Activated CD8-positive, alpha-beta memory T cell treated with anti-CD3 and anti-CD28 coated beads for 4 hours (primary cell): ENCODE measurements at places on chromosomes 11 and 22.

DNA sequence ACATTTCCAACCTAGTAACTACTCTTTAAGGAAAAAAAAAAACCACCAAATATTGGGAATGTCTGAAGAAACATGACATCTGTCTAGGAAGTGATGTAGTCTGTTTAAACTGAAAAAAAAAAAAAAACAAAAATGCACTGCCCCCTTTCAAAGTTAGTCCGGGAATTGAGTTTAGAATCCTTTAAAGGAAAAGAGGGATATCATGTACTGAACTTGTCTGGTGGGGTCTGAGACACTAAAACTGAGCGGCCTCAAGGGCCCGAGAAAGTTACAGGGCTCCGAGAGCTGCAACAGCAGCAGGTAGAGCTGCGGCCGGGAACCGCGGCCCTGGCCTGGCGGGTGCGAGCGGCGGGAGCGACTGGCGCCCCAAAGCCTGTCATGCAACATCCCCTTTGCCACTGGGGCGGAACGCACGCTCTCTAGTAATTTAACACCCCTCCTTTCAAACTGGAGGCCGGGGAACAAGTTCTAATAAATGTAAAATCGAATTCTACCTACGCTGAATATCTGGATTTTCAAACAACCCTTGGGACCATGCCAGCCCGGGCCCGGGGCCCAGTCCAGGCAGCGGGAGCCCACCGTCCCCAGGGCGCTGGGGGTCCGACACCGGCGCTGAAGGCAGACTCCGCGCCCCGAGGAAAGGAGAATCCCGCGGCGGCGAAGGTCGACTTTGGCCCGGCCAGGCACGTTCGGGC, 736 bp downstream of the RDX start:
- no peak for DNase-seq

DNA sequence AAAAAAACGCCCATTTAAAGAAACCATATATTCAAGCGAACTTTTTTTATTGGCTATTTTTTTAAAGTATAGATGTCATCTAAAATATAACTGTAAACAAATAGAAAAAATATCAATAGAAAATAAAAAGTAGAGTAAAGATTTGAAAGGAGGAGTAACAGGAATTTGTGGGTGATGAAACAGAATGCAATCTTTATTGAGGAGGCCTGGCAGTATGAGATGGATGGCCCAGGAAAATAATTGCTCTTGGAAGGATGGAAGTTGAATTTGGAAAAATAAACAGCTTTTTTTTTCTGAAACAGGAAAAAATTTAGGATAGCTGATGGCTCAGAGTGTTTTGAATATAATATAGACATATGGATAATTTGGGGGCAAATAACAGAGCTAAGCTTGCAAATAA, 219.0 kb downstream of the CASP12 start:
- DNase-seq = no peak

- no peak for DNase-seq
Measured at GRCh38 chr22:39928536-39929520, 27.9 kb downstream of the GRAP2 start.

DNA sequence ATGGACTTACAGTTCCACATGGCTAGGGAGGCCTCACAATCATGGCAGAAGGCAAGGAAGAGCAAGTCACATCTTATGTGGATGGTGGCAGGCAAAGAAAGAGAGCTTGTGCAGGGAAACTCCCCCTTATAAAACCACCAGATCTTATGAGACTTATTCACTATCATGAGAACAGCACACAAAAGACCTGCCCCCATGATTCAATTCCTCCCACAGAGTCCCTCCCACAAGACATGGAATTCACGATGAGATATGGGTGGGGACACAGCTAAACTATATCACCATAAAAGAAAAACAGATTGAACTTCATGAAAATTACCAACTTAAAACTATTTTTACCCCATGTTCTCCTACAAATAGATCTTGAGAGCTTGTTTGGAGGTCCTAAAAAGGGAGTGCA, 19.6 kb downstream of the ENTHD1 start:
- no peak for DNase-seq

DNA sequence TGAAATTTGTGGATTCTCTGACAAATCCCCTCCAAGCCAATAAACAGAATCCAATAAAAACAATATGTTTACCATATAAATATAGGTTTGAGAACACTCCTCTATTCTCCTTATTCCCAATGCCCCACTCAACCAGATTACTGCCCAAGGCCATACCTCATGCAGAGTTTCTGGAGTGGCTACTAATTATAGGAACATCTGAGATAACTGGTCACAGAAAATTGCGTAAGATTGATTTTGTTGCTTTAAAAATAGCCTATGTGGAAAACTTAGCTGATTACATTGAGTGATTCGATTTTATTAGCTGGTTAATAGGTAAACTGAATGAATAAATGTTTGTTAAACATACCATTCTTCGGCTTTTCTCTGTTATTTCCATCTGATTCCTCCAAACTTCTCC, 48.0 kb downstream of the ME3 start:
- no peak for DNase-seq

GRCh38 chr11:33894398-33894746, 2.5 kb upstream of the LMO2 start:
- DNase-seq = no peak

DNA sequence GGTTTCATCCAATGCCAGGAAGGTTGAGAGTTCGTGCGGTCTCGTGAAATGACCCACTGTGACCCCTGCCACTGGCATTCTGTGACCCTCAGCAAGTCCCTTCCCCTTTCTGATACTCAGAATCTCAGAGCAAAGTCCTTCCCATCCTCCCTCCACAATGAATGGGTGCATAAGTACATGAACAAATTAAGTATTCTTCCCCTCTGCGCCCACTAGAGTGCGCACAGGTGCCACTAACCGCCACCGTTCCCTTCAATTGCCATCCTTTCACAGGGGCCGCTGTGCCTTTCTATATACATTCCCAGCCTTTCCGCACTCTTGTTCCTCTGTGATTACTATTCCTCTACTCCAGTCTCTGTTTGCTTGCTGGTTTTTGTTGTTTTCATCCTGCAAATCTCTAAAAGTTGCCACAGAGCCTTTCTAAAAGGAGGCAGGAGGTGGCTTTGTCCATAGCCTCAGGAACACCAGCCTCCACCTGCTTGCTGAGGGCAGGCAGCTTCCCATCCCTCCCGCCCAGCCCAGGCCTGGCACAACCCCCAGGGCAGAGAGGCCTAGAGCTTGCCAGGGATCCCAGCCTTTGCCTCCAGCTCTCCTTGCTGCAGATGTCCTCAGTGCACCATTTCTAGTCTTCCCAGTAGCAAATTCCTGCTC, 6.7 kb upstream of the AP1B1 start:
- peak; percentile 33 for DNase-seq

GRCh38 chr11:57761301-57762234, at the start of gene CTNND1:
TSS of gene CTNND1 (plus strand) at chr11:57761802. CDS start at chr11:57791479, 29,677 bp downstream.
- no peak for DNase-seq

- no peak for DNase-seq
Measured at GRCh38 chr22:23779083-23779482, 6.4 kb downstream of the MMP11 start.

DNA sequence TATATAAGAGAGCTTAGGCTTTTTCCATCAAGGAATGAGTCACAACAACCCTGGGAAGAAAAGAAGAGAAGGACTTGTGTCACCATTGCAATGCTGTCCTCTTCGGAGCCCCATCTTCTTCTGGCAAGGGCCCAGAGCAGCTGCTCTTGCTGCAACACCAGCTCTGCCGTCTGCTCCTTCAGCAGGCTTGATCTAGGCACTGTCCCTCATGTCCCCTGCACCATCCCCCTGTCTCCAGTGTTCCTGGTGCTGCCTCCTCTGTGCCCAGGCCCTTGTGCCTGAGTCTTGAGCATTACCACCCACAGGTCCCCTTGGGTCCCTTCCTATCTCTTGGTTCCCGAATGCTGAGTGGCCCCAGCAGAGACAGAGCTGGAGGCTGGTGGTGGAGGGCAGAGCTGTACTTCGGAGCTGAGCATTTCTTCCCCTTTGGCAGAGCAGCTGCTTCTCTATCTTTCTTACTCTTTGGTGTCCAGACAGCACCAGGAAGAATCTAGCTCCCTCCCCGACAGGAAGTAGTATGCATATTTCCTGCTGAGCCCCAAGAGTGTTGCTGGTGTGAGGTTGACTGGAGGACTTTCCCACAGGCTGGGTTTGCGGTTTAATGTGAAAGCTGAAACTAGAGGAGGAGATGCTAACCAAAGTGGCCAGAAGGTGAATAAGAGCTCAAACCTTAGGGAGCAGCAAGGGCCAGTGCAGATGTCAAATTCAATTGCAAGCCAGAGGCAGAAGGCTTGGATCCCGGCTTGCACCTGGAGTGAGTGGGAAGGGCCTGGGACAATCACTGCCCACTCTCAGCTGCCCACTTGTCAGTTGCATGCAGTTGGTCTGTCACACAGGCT, 27.8 kb downstream of the WEE1 start:
- DNase-seq = peak; percentile 38

- DNase-seq = no peak
Measured at GRCh38 chr22:45469281-45470073, 33.2 kb upstream of the FBLN1 start.

DNA sequence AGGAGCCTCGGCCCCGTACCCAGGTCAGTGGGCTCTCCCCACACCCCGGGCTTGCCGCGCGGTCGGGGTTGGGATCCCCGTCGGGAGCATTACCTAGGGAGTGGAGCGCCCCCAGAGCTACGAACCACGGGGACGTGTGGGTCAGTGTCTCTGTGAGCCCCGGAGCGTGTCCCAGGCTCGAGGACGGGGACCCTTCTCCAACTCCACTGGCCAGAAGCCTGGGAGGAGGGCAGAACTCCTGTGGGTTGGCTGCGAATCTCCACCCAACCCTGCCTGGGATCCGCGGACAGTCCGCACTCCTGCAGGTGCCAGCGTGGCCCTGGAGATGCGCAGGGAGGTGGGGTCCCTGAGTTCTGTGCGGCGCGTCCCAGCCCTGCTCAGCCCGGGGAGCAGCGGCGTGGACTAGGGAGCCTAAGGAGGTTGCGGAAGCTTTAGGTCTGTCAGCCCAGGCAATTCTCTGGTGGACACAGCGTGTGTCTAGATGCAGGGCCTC, 346 bp downstream of the PPFIBP2 start:
- no peak for DNase-seq

DNA sequence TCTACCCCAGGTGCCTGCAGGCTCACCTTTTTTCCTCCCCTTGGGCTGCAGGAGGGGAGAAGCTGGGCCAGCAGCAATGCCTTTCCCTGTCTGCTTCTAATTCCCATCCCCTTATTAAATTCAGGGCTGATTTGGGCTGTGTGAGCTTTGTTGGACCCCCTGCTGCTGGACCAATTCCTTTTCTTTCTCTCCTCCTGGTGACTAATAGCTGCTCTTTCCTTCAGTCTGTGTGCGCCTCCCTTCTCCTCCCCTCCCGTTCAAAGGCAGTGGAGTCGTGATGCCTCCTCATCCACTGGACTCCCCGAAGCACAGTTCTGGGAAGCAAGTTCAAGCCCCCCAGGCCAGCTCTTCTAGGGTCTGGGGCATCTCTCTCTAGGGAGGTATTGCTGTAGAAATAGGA, 567.9 kb upstream of the CADM1 start:
- DNase-seq = no peak

DNA sequence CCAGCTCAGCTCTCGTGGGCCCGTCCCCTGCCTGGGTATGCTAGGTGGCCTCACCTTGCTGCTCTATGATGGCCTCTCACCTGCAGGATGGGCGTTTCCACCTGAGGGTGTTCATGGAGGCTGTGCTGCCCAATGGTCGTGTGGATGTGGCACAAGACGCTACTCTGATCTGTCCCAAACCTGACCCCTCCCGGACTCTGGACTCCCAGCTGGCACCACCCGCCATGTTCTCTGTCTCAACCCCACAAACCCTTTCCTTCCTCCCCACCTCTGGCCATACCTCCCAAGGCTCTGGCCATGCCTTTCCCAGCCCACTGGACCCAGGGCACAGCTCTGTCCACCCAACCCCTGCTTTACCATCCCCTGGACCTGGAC, 2.1 kb downstream of the ZP1 start:
- no peak for DNase-seq

- DNase-seq = no peak
Measured at GRCh38 chr11:12179019-12179418, 68.6 kb downstream of the MICAL2 start.
